CD4-positive, alpha-beta T cell treated with Interleukin-1 beta for 1 hour (primary cell): ENCODE measurements at places on chromosomes 7 and 10.

- no peak for DNase-seq
Observed at GRCh38 chr10:73786512-73786885, 1.1 kb downstream of the ZSWIM8 start.

DNA sequence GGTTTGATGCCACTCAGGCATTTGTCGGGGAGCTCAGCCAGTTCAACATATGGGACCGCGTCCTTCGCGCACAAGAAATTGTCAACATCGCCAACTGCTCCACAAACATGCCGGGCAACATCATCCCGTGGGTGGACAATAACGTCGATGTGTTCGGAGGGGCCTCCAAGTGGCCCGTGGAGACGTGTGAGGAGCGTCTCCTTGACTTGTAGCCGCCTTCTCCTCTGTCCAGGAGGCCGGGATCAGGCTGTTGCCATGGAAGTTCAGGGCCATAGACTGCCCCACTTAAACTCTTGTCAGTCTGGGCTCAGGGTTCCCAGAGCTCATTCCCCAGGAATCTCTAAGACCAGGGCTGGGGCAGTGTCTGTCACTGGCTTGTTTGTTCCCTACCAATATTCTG lies 11.3 kb downstream of the NPTX2 start:
- no peak for DNase-seq

GRCh38 chr10:13118784-13119410 lies 18.9 kb downstream of the OPTN start:
- no peak for DNase-seq

- DNase-seq: no peak
Observed at GRCh38 chr7:27248427-27248806, 5.8 kb downstream of the EVX1 start.

GRCh38 chr10:123795846-123796590 lies 95.6 kb downstream of the CPXM2 start:
- DNase-seq: no peak

GRCh38 chr7:155418304-155418703 lies 39.6 kb upstream of the EN2 start:
- DNase-seq: no peak

DNA sequence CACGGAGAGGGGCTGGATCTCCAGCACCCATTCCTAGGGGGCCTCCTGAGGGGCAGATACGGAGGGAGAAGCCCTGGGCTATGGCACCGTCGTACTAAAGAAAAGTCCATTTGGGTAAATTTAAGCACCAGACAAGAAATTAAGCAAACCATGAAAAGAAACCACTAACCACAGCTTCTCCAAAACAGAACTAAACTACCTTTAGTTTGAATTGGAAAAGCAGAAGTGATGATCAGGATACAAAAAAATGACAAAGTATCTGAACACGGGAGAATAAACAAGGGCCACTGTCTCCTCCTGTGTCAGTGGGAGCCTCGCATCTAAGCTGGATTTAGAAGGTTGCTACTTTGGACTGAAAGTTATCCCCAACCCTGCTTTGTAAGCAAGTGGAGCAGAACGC lies 69.1 kb downstream of the DIP2C start:
- DNase-seq: no peak

DNA sequence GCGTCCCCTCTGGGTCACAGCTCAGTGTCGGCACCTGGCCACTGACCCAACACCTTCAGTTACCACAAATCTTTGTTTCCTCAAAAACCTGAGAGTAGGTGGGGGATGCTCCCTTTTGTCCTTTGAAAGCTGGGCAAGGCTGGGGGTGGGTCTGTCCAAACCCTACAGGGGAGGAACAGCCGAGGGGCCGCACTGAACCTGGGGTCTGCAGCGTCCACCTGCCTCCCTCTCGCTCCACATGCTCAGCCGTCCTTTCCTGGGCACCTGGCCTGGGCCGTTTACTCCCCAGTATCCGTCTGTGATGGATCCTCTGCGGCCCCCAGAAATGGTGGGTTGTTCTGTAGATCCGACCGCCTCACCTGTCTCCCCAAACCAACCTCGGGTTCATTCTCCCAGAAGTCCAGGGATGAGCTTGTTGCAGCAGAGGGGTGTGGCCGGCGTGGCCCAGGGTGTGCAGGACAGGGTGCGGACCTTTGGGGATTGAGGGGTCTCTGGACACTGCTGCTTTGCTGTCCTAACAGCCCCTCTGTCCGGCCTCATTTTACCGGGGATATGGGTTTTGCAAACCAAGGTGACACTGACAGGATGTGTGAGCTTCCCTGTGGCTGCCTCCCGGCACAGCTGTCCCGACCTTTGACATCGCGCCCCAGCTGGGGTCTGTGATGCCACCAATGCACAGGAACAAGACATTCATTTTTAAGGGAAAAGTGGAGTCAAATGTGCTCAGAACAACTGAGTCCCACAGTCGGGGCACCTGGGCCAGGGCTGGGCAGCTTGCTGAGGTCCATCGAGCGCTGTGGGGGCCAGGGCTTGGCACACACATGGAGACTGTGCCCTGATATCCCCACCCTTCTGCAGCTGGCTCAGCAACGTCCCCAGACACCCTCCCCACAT lies 115.9 kb downstream of the VIPR2 start:
- no peak for DNase-seq

DNA sequence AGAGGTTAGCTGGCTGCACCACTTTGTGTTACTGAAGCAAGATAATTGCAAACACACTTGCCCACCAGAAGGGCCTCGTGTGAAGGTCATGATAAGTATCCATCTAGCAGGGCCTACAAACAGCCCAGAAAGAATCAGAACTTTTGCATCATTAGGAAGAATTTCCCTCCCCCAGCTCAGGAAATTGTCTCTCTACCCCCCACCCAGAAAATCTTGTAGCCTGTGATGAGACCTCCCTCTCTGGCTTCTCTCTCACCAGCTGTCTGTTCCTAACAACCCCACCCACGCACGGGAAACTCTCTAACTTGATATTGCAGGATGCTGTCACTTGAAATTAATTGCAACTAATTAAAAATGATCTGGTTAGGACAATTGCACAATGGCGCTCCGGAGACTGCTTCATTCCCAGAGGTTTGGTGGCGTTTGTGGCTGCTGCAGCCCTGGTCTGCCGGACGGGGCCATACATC lies 34.5 kb downstream of the ZNF503 start:
- DNase-seq: no peak

DNA sequence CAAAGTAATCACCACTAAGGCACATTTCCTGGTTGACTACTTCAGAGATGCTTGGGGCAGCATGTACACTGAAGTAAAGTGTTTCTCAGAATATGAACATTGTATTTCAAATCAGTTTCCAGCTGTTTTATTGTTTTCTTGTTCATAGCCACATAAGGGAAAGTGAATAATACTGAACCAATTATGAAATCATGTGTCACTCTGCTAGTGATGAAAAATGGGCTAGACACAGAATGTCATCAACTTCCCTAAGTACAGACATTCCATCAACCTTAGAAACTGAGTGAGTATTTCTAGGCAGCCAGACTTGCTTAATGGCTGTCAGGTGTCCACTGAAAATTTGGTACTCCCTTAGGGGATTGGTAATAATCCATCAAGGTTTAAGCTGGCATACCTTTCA lies 603.5 kb downstream of the ARL4A start:
- no peak for DNase-seq

- DNase-seq: no peak
Observed at GRCh38 chr7:17269341-17270221, 28.9 kb upstream of the AHR start.

DNA sequence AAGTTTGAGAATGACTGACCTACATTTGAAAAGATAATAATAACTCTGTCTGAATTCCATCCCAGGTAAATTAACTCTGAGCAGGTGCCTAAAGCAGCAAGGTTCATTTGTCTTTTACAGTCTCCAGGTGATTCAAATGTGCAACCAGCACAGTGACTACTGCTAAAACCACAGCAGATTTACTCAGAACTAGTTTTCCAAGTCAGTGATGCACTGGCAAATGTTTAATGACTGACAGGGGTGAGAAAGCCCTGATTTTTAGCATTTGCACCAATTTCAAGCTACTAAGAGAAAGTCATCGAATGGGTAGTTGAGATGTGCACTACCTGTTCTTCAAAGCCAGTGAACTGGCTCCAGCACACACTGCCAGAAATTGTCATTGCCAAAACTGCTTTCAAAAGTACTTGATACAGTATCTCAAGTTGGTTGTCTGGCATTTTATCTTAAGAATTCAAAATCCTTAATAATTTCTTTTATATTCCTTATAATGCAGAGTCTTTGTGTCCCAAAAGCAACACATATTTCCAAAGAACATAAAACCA lies 60.3 kb downstream of the ATOH7 start:
- DNase-seq: no peak

DNA sequence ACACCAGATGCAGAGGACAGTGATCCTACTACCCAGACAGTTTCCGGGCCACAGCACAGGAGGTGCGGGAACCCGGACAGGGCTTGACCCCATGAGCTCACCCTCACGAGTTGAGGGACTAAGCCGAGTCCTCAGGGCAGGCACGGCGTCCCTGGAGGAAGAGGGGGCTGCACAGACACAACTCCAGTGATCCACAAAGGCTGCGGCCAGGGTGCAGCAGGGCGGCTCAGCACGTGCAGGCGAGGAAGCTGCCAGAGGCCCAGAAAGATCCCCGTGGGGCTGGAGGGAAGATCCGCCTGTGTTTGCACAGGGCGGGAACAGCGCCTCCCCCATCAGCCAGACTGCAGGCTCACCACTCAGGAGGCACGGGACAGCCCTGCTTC lies 45.9 kb upstream of the TMEM72 start:
- no peak for DNase-seq

- no peak for DNase-seq
Observed at GRCh38 chr7:27825891-27826290, 85.9 kb downstream of the TAX1BP1 start.

DNA sequence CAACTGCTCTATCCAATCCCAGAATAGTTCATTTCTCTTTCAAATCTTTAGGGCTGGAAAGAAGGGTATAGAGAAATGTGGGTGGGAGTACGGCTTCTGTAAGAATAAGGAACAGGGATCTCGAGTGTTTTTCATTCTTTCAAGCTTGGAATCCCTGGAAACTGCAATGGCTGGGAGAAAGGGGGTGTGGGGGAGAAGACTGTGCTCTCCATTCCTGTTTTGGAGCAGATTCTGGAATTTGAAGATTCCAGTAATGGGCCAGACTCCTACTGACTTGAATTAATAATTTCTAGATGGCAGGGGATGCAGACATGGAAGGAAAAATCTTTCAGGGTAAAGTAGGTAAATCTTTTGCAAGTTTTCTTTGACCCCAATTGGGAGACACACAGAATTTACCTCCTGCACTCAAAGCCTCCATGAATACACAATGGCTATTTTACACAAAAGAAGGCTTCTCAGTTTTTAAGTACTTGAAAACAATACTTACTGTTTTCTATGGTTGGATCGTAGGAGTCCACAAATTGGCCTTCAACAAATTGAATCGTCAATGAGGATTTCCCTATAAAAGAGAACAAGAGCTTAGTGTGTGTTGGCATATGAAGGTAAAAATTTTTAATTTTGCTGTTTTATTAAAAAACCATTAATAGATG lies 29.1 kb downstream of the RHEB start:
- no peak for DNase-seq

- no peak for DNase-seq
Observed at GRCh38 chr10:42952931-42953683, 123.8 kb upstream of the RET start.

DNA sequence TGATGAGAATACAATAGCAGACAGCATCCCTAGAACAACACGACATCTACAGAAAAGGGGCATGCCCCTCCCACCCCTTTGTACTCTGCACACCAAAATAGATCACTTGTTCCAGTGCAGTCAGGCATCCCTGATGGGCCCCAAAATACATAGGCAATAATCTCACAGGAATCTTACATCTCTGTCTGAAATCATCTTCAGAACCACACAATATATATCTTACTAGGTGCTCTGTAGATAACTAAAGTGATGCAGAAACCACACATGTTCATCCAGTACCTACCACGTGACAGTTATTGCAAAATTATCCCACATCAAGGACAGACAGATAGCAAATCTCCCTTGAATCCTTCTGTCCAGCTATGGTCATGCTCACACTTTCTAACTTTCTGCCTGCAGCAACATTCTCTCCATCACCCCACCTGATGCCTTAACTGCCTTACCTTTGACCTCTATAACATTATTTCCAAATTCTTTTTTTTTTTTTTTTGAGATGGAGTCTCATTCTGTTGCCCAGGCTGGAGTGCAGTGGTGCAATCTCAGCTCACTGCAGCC lies 30.7 kb downstream of the ST8SIA6 start:
- DNase-seq: no peak

- no peak for DNase-seq
Observed at GRCh38 chr7:240887-241421, 48.6 kb downstream of the FAM20C start.

DNA sequence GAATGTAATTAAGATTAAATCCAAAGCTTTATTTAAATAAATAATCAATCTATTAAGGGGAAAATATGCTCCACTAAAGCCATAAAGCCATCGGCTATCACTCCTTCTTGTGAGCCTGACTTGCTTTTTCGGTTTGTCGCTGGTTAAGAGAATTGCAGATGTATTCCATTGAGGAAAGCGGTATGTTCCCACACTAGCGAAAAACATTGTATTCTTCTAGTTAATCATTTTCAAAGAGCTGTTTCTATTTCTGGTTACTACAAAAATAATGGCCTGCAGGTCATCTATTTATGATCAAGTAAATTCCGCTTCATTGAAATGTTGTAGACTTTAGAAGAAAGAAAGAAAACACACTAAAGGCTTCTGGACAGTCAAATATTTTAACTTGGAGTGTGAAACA lies 173.4 kb downstream of the CACNB2 start:
- no peak for DNase-seq

DNA sequence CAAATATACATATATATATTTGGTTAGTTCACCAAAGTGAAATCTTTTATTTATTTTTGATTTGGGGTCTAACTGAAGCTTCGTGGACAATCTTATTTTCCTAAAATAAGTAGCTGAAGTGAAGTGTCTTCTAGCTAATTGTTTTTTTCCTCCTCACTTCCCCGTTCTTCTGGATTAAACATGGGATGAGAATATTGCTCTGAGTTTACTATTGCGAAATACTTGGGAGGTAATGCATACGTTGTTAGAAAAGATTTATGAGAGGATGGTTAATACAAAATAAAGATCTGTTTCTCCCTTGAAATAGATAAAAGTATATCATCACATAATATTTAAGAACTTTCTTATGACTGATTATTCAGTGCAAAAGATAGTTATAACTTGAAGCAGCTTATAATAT lies 228.3 kb upstream of the TPK1 start:
- no peak for DNase-seq

DNA sequence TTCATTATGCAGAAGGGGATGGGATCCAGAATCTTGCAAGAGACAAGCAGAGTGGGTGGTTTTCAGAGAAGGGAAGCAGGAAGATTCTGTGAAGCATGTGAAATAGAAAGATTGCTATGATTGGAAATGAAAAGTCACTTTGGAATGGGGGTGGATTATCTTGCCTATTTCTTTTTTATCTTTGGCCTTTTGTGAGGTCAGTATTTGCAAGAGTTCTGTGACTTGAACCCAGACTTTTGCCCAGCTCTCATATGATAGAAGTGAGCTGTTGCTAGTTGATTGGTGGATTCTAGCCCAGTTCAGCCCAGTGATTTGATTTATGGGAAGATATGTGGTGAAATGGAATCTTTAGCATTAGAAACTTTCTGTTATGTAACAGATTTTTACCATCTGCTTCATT lies 17.1 kb downstream of the ENTPD7 start:
- DNase-seq: no peak
